Stimulated activated naive CD4-positive, alpha-beta T cell (primary cell): ENCODE measurements at places on chromosomes 7 and 10.
A peak's percentile ranks its signal among the peaks of the same experiment; 100 is the strongest.

GRCh38 chr7:157520249-157520648 is 183.4 kb downstream of the DNAJB6 start:
- DNase-seq = no peak

DNA sequence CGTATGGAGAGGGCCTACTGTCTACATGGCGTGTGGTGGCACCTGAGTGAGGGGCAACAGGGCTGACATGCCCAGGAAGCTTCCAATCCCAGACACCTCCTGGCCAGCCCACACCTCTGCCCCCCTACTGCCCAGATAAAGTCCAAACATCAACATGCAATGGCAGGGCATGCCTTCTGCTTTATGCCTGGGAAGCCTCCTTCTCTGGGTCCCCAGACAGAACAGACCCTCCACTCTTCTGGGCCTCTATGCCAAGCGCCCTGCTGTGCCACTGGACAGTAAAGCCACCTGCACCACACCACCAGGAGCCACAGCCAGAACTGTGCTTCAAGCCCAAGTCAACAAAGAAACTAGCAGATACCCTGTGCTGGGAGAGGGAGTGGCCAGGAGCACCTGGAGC is 12.5 kb downstream of the TMEM72 start:
- no peak for DNase-seq

- DNase-seq = no peak
These were observed 115.5 kb downstream of the ANKRD61 start for GRCh38 chr7:6146666-6147065.

DNA sequence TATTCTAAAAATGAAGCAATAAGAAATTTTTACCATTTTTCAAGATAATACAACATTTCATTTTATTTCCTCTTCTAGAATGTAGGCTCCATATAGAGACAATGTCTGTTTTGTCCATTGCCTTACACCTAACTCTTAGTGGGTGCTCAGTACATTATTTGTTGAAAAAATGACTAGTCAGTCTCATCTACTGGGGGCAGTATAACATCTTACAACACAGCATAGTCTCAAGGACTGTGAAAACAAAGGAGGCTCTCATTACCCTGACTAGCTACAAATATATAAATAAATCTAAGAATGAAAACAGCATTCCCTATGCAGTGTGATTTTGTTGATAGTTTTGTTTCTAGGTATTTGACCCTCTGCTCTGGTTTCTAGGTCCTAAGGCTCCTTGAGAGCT is 11.6 kb downstream of the CRPPA start:
- no peak for DNase-seq

DNA sequence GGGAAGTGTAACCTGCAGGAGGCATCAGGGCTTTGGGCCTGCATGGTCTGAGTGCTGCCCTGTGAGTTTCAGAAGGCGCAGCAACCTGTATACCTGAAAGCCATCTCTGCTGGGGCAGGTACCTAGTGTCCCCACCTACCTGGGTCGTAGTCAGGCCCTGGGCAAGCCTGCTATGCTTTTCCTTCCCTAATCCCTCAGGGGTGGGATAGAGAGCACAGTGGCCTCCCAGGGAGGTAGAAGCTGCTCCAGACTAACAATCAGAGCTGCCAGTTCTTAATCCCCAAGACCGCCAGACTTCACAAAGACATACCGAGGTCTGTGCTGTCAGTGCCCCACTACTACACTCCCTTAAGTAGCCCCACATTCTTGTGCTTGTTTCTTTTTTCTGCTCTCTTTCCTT is 52.0 kb downstream of the PTEN start:
- no peak for DNase-seq

DNA sequence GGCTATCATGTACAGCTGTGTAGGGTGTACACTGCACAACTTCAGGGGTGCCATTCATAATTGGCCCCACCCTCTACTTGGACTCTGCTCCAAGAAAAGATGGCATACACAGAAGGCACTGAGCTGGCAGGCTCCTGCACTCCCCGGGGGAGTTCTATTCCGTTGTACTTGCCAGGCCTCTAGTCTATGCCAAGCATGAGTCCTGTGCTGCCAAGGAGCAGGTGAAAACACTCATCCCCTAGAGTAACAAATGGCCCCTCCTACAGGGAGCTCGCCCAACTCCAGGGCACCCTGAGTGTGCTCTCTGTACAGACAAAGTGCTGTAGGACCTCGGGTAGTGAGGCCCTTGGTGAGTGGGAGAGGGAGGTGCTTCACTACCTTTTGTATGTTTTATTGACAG is 127.2 kb downstream of the SLIT1 start:
- DNase-seq = no peak

- DNase-seq = no peak
These were observed 479.6 kb upstream of the POM121L12 start for GRCh38 chr7:52555805-52556204.

DNA sequence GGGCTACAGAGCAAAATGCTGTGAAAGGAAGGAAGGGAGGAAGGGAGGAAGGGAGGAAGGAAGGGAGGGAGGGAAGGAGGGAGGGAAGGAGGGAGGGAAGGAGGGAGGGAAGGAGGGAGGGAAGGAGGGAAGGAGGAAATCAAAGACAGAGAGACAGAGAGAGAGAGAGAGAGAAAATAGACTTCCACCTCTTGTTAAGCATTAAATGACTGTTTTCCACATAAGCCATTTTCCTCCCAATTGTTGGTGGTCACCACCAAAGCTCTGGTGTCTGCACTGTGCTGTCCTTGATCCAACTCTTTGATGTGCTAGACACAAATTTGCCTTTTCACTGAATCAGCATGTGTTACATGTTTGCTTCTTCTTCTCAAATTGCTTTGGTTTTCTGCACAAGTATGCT is 90.7 kb upstream of the INHBA start:
- no peak for DNase-seq

DNA sequence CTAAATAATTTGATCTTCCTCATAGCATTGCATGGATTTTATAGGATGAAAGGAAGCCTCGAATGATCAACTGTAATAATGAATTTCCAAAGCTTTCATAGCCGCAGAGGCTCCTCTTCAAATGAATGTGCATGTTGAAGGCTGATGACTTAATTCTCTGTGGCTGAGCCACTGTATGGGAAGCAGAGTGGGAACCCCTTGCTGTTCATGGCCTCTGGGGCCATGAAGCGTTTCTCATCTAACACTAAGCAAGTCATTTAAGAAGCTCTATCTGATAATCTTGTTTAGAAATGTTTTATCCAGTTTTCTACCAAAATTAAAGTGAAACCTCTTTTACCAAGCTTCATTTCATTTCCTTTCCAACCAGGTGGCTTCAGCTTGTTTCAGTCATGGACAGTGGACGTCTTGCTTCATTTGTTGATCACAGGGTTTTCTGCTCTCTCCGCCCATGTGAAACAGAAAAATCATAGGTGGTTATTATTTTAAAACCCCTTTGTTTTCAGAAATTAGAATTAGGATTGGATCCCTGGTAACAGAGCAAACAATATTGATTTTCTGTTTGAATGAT is 10.3 kb upstream of the ADARB2 start:
- DNase-seq = no peak

DNA sequence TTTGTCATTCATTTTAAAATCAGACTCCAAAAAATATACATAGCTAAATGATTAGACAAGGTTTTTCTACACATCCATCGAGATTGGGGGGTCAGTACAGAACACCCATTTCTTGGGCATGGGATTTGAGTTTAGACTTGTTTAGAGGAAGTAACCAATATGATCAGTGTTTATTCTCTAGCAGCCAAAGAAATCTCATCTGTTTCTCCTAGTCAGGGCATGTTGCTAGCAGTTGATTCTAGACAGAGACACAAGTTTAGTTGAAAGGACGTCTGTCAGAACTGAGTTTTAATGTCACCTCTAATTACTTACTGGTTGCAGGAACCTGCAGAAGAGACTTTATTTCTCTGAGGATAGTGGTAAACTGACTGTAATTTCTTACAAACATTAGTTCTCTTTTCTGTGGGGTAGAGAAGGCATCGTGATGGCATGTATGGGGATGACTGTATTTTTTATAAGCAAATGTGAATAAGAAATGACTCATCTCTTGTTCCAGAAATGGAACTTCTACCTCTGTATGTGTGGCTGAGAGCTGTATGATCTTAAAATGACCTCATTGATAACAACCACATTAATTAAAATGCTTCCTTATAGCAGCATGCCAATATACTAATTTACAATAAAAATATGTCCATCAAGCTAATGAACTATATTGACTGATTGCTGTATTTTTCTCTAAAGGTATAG is 30.6 kb upstream of the RHOBTB1 start:
- no peak for DNase-seq

- DNase-seq = no peak
These were observed 520.5 kb downstream of the HTR7 start for GRCh38 chr10:90337316-90337715.

DNA sequence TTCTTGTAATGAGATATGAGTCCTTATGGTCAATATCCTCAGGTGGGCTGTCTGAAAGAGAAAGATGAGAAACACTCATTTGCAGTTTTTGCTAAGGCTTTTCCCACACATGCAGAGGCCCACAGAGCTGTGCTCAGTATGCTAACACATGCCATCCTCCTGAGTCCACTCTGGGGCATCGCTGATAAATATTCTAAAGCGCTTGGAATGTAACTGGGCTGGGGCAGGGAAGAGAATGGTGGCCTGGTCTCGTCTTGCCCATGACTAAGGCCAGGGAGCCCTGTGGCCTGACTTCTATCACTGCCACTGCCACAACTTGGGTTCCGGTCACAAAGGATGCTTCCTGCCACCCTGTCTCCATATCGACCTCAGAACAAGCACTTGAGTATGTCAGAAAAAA is 199.7 kb upstream of the FRMD4A start:
- no peak for DNase-seq

DNA sequence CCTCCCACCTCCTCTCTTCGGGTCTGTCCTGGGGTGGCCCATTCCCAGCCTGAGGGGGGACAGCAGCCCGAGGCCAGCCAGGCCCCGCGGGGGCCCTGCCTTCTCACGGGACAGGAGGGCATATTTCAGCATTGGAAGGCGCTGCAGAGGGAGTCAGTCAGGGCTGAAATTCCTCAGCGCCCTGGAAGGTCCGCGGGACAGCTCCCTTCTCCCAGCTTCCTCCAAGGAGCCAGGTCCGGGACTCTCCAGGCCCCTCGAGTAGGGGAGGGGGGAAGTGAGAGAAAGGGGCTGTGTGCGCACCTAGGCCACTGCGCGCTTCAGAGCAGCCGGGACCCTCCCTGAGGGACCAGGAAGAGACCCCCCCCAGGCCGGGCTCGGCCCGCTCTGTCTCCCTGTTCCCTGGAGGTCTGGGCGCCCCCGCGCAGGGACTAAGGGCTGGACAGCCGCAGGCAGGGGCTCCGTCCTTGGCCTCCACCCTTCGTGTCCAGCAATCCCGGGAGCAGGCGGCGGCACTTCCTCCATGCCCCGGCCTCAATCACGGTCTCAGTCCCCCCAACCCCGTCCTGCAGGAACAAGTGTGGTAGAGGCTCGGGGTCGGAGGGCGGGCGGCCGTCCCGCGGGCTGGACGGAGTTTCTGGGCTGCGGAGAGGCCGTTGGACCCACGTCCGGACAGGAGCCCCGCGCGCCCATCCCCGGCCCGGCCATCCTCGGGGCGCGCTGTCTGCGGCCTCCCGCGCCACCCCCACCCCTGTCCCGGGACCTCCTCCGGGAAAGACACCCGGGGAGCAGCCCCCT is 6.0 kb upstream of the ELFN1 start:
- no peak for DNase-seq

GRCh38 chr7:4727914-4728705 is 46.0 kb downstream of the FOXK1 start:
- DNase-seq = no peak

GRCh38 chr10:93991596-93992284 is 2.0 kb upstream of the PLCE1 start:
- no peak for DNase-seq

GRCh38 chr7:104453190-104453589 is 124.8 kb downstream of the LHFPL3 start:
- no peak for DNase-seq

DNA sequence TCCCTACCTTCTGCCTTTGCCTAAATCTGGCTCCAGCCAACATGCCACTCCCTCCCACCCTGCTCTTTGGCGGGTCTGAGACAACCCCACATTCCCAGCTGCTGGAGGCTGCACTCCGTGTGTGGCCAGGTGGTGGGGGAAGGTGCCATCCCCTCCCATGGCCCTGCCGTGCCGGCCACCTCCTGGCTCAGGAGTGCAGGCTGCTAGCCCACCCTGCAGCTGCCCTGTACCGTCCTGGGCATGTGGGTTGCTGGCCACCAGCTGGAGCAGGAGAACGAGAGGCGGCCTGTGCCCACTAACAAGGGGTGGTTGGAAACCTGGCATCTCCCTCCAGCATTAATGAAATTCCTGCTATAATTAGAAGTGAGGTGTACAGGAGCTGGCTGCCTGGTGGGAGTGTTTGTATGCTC is 97.6 kb downstream of the ZMIZ1 start:
- no peak for DNase-seq

- DNase-seq = no peak
These were observed 1158.5 kb upstream of the C7orf33 start for GRCh38 chr7:147432079-147432478.

DNA sequence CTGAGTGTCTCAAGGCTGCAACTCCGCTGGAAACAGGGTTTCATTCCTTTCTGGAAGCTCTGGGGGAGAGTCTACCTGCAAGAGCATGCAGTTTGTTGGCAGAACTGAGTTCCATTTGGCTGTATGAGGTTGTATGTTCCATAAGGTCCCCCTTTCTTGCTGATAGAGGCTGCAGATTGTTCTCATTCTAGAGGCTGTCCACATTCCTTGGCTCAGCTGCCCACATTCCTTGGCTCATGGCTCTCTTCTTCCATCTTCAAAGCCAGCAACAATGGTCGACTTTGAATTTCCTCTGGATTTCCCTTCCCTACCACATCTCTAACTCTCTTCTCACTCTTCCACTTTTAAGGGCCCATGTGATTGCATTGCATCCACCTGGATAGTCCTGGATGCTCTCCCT is 147.3 kb upstream of the CDCA7L start:
- no peak for DNase-seq

GRCh38 chr10:11260170-11260569 is 242.5 kb downstream of the CELF2 start:
- DNase-seq = no peak

DNA sequence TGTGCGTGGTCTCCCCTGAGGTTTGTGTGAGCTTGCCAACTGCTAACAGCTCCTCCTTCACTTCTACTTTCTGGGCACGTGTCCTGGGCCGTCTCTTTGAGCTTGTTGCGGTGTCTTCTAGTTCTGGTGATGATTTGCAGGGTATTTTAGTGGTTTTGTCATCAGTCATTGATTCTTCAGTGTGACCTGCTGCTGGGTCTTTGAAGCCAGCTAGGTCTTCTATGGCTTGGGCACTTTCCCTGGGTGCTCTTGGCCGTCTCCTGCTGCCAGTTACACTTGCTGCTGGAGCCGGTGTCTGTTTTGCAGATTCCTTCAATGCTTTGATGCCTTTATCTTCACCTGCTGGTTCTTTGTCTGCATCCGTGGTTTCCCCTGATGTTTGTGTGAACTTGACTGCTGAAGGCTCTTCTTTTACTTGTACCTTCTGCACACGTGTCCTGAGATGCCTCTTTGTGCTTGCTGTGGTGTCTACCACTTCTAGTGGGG is 23.0 kb downstream of the MKI67 start:
- DNase-seq = peak; percentile 57

- no peak for DNase-seq
These were observed 69.9 kb downstream of the HYCC1 start for GRCh38 chr7:22944022-22944421.

GRCh38 chr10:110643653-110644597 is at the start of gene RBM20:
TSS of gene RBM20 (plus strand) at chr10:110644336. CDS start at chr10:110644455, 119 bp downstream.
- no peak for DNase-seq

GRCh38 chr7:25575634-25576033 is 347.3 kb upstream of the NPVF start:
- DNase-seq = no peak

GRCh38 chr7:68461430-68461829 is 1136.8 kb upstream of the AUTS2 start:
- no peak for DNase-seq
